Non-pigmented ciliary epithelial cell (primary cell): ENCODE measurements at places on chromosomes 12 and 14.

DNA sequence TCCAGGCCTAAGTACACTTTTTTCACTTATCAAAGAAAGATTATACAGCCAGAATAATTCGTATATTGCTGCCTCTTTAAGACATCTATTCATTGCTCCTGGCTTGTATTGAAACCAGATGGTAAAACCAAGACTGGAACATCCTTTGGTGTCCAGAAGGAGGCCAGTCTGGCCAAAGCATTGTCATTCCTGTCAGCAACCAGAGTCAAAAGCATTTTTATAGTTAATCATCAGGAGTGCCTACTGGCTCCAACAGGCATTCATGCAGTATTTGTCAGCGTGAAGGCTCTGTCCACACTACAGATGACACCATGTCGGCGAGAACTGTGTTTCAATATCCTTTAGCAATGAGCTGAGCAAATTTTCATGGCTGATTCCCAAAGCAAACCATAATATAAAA lies 118.0 kb upstream of the G2E3 start:
- no peak for DNase-seq

DNA sequence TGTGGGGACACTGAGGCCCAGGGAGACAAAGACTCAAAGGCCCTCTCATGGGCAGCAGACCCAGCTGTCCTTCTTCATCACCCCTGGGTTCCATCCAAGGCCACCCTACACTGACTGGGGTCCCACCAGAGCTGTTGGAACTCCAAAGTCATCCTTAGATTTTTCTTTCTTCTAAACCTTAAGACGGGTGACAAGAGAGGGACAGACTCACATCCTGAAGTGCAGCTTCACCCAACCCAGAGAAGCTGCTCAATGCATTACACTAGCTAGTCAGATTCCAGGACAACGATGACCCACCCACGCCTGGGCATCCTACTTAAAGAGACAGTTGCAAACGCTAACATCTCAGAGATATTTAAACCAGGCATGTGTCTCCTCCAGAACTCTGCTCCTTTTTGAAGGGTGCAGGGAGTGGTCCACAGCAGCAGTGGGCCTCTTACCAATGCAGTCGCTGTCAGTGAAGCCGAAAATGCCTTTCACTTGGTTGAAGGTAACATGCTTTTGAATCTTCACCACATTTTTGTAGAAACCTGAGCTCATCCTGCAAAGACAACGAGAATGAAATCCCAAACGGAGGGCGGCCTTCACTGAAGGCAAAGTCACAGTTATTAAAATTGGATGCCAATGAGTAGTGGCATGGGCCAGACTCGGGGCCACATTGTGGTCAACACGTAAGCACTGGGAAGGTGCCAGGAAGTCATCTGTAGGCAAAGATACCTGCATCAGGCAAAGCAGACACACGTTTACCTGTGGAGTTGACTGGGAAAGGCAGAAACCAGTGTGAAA lies 23.4 kb downstream of the SLC25A47 start:
- no peak for DNase-seq

GRCh38 chr12:24922090-24922489 lies 26.8 kb downstream of the BCAT1 start:
- DNase-seq = no peak

- DNase-seq = no peak
Measured at GRCh38 chr14:99596772-99597171, 7.2 kb downstream of the CCDC85C start.

DNA sequence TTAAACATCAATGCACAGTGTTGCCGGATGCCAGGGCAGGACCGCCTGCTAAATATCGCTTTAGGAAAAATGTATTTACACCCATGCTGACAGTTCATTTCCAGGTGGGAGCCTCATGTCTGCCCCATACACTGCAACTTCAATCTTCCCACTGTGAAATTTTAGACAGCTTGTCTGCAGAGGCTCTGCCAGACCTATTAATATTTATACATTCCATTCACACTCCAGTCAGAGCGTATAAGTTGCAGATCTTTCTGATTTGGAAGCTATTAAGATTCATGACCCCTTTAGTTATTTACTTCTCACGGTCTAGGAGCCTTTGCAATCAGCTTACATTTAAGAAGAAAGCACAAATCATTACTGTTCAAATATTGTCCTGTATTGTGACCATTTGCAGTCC lies 357.4 kb downstream of the ATP23 start:
- no peak for DNase-seq

DNA sequence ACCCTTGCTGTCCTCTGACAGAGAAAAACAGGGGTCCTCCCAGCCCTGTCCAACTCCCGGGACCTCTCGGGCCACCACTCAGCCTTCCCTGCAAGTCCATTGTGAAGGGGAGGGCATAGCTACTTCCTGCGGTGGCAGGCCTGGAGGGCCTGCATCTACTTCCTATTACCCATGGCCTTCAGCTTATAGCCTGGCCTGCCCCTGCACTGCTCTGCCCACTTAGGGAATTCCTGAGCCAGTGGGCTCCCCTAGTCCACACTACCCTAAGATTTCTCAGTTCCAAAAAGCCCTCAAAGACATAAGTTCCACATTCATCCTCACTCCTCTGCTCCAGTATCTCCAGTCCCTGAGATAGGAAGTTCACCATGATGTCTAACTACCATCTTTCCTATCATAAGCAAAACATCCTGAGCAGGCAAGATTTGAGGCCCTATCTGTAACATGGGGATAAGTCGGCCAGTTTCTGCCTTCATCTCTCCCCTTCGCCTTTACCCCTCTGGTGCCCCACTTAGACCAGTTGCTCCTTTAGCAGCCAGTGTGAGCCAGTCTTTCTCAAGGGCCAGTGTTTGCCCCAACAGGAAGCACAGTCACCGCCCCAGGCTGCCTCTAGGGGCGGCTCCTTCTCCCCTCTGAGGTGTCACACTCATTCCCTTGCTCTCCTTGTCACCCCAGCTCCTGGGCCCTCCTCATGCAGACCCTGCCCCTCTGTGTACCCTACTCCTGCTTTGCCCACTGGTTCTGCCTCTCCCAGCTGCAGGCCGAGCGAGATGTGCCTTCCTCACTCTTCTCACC lies 10.9 kb downstream of the HDAC7 start:
- no peak for DNase-seq

DNA sequence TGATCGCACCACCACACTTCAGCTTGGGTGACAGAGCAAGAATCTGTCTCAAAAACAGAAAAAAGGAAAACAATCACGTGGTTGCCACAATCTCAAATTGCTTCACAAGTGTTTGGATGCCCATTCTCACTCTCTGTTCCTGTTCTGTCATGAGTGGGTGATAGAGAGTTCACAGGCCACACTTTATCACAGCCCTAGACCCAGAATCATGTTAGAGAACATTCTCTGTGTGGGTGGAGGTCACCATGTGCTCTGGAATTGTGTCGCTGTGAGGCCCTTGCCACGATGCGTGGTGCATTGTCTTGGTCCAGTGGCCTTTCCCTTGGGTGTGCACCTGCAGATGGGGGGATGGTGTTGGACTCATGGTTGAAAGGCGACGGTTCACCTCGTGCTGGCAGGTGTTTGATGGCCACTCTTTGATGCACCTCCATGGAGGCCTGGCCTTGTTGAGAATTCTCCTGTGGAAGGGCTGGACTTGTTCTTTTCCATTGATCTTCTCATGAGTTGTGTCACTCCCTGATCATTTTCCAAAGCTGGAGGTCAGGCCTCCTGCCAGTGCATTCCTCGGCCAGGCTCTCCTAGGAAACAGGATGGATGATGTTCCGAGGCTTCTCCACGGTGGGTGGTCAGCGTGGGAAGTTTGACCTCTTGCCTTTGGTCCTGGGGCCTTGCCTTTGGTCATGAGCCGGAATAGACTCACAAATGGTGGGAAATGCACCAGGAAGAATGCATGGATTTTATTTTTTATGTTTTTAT lies 91.9 kb downstream of the SLC24A4 start:
- DNase-seq = no peak

DNA sequence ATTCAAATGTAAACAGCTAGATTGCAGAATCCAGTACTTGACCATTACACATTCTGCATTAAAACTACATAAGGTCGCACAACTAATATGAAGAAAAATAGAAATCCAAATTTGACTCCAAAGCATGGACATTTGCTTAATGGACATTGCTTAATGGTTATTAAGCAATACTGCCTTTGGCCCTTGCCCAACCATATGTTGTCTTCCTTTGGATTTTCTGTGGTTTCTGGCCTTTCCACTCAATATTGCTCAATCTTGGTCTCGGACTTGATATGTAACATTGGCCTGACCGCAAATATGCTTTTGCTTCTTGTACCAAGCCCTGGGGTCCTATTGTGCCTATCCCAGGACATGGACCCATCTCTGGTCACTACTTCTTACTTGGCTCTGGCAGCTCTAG lies 67.2 kb downstream of the PTPRR start:
- DNase-seq = no peak

GRCh38 chr12:111759271-111759670 lies 7.5 kb upstream of the ALDH2 start:
- DNase-seq = no peak

DNA sequence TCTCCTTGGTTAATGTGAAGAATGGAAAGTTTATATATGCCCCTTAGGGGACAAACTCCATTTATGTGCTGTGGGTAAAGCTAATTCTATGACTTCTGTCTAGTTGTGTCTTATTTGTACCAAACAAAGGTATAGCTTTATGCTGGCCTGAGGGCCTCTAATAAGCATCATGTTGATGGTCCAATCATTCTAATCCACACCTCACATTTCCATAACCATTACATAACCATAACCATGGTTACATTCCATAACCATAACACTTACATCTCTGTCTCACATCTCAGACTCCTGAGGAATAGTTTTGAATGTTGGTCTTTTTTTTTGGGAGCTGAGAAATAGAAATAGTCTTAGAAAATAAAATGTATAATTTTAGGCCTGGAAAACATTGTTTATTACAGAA lies 1097.1 kb downstream of the FLRT2 start:
- no peak for DNase-seq

GRCh38 chr12:89345830-89346740 lies 6.2 kb downstream of the DUSP6 start:
- no peak for DNase-seq

- DNase-seq = no peak
Measured at GRCh38 chr14:50533241-50533705, 904 bp upstream of the MAP4K5 start.

DNA sequence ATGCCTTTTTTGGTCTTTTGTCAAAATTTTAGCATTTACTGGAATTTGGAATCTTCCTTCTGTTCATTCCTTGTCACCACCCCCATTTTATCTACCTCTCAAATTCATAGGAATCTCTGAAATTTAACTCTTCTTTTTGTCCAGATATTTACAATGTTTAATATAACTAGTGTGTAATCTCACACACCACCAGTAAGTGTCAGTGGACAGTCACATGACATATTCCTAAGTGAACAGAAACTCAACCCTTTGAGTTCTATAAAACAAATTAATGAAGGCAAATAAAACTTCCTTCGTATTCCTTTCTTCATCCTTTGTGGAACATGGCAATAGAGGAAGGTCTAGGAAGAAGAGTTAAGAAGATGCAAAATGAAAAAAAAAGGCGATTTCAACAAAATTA lies 26.6 kb downstream of the ATF7 start:
- no peak for DNase-seq

GRCh38 chr12:7994731-7995205 lies 37.7 kb upstream of the FOXJ2 start:
- peak; percentile 71 for DNase-seq

- DNase-seq = no peak
Measured at GRCh38 chr14:76716285-76716684, 45.0 kb upstream of the VASH1 start.

DNA sequence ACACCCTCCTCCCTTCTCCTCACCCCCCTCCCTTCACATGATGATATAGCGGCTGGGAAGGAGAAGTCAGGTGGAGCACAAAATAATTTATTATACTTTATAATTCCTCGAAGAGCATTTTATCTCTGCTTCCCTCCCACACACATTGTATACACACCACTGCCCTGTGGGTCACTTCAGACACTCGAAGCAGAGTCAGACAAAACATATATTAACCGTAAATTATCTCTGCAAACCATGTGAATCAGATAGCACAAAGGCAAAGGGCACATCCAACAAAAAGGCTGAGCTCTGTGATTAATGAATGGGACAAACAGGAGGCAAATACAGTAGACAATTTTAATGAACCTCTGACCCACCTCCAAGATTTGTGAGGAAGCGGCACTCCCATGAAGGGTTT lies 450.7 kb downstream of the GALC start:
- DNase-seq = no peak

DNA sequence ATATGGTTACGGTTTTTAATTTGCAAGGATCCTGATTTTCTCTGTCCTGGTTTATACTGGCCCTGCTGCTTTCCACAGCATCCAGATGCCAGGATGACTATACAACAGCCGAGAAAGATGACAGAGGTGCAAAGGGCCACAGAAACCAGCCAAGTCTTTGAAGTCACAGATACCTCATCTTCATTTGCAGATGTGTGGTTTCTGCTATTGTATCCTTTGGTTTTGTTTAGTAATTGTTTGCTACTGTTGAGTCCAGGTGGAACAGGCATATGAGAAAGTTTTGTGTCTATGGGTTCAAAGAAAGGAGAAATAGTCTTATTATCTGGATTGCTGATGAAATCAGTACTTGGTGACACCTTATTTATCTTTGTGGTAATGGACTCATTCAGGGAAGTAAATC lies 17.3 kb upstream of the KLHL42 start:
- DNase-seq = no peak

DNA sequence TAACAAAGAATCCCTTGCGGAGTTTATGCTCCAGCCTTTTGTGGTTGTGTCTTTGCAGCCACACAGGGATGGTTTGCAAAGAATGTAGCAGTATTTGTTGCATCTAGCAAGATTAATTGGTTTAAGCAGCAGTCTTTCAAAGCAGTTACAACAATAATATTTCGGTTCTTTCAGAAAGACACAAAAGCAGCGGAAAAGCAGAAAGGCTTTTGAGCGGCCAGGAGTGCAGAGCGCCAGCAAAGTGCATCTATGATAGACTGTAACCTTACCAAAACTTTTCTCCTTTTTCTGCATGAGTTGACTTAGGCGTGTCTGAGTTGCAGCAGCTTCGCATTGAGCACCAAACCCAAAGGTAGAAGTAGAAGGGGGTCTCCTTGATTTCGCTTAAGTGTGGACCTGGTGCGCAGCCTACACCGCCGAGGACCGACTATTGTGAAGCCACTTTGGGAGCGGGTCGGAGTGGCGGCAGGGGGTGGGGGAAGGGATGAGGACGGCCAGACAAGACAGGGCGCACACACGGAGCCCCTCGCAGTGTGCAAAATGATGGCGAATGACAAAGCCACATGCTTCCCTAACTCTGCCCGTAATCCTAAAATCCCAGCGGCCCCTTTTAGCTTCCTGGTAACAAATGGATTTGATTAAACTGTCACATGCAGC lies 1.2 kb downstream of the LMO3 start:
- no peak for DNase-seq

GRCh38 chr12:20377750-20378149 lies 9.4 kb downstream of the PDE3A start:
- no peak for DNase-seq
